ENCODE measurements at places on chromosomes 1 and 21.
A peak's percentile ranks its signal among the peaks of the same experiment; 100 is the strongest.

GRCh38 chr21:14838400-14838799 is 226.4 kb downstream of the NRIP1 start:
- DNase-seq, result no peak

GRCh38 chr1:94113589-94114226 is 7.2 kb downstream of the ABCA4 start:
- no peak for DNase-seq

GRCh38 chr1:188022661-188023060 is 1193.9 kb downstream of the PLA2G4A start:
- DNase-seq, result peak; percentile 21

DNA sequence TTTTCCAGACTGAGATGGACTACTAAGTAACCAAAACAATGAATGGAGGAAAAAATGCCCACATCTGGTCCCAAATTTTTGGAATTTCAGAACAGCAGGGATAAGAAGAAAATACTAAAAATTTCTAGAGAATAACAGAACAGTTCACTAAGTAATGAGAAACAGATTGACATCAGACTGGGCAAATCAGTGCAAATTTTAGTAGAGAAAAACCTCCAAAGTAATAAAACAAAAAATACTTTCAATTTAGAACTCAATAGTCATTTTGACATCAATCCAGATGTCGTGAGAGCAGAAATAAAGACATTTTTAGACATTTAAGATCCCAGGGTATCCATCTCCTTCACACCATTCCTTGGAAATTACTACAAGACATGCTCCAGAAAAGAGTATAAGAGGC is 39.3 kb downstream of the CRP start:
- DNase-seq, result peak; percentile 31

- no peak for DNase-seq
Measured at GRCh38 chr21:41542727-41543126, 34.8 kb upstream of the TMPRSS2 start.

DNA sequence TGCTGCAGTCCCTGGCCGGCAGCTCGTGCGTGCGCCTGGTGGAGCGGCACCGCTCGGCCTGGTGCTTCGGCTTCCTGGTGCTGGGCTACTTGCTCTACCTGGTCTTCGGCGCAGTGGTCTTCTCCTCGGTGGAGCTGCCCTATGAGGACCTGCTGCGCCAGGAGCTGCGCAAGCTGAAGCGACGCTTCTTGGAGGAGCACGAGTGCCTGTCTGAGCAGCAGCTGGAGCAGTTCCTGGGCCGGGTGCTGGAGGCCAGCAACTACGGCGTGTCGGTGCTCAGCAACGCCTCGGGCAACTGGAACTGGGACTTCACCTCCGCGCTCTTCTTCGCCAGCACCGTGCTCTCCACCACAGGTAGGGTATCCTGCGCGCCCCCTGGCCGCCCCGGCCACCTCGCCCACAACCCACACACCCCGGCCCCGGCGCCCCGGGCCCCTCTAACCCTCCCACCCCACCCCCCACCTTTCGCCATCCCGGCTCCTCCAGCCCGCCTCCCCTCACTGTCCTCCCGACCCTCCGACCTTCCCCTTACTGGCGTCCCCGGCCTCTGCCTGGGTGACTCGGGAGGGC is 352 bp downstream of the KCNK1 start:
- DNase-seq, result peak; percentile 46

- no peak for DNase-seq
Measured at GRCh38 chr1:9078752-9079500, 9.5 kb upstream of the SLC2A5 start.

GRCh38 chr1:27428316-27429028 is 36.0 kb downstream of the GPR3 start:
- no peak for DNase-seq

- peak; percentile 56 for DNase-seq
Measured at GRCh38 chr21:27476696-27477095, 509.8 kb upstream of the ADAMTS5 start.

DNA sequence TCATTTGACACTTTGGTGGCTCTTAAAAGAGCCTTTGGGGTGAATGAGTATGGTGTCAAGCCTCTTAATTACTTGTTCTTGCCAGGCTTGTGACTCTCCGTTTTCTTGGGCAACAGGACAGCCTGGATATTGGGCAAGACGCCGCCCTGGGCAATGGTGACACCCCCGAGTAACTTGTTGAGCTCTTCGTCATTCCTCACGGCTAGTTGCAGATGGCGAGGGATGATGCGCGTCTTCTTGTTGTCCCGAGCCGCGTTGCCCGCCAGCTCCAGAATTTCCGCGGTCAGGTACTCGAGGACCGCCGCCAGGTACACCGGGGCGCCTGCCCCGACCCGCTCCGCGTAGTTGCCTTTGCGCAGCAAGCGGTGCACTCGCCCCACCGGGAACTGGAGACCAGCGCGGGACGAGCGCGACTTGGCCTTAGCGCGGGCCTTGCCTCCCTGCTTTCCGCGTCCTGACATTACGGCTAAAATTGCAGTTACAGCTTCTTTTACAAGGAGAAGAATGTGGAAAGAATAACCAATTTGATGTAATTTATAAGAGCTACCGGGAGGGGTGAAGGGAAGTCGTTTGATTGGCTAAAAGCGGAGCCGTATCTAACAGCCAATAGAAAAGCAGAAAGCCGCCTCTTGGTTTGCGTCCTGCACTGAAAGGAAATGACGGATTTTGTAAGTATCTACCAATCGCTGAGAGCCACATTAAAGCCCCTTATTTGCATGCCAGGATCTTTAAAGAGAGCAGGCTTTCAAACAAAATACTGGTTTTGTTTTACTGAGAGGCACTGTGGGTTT is 11.7 kb upstream of the BOLA1 start:
- DNase-seq, result peak; percentile 99

DNA sequence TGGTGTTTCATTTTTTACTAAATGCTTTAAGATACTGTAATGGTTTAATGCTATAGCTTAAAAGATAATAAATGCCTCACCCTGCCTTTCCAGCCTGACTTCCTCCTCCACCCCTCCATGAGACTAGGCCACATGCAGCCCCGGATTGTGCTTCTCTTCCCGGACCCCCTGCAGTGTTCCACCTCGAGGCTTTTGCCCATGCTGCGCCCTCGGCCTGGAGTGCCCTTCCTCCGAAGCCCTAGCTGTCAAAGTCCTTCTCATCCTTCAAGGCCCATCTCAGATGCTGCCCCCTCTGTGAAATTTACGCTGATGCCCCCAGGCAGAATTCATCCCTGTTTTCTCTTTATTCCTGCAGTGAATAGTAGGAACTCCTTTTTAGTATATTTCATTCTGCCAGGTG is 98.5 kb downstream of the ATP5PO start:
- DNase-seq, result no peak

- no peak for DNase-seq
Measured at GRCh38 chr1:2296614-2297013, 68.5 kb downstream of the SKI start.

GRCh38 chr1:39528082-39528481 is 36.6 kb downstream of the BMP8A start:
- no peak for DNase-seq

DNA sequence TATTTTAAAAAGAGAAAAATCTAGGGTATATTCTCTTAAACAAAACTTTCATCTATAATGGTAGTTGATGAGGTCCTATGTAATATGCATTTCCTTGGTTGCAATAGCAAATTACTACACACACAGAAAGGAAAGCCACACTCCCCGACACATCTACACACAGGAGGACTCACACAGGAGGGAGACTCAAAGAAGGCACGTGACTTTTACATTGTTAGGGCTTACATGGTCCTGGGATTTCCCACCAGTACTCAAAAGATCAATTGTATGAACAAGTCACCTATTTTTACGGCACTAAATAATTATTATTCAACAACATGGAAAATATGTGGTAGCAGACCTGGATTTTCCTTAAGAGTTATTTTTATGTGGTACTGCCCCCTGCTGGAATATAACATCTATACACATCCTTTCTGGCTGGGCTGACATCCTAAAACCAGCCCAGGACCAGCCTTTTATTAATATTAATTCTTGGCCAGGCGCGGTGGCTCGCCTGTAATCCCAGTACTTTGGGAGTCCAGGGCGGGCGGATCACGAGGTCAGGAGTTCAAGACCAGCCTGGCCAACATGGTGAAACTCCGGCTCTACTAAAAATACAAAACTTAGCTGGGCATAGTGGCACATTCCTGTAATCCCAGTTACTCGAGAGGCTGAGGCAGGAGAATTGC is 33.9 kb upstream of the LGALS8 start:
- peak; percentile 37 for DNase-seq

GRCh38 chr1:44723496-44724295 is 7.3 kb downstream of the RNU5D-1 start:
- no peak for DNase-seq

DNA sequence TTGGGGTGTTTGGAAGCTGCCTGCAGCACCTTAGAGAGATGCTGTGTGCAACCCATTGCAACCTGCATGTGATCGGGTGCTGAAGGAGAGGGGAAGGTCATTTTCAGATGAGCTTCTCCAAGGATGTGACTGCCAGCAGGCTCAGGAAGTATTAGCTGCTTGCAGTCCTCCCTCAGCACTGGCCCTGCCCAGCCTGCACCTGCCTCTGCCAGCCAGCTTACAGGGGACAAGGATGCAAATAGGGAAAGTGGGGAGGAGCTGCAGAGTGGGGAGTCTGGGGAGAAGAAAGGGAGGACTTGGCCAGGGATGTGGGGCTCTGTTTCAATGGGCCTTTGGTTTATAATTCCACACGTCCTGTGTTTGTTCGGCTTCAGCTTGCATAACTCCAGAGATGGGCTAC is 254.5 kb downstream of the RRAGC start:
- no peak for DNase-seq

- DNase-seq, result no peak
Measured at GRCh38 chr21:26708223-26708800, 135.2 kb upstream of the CYYR1 start.

DNA sequence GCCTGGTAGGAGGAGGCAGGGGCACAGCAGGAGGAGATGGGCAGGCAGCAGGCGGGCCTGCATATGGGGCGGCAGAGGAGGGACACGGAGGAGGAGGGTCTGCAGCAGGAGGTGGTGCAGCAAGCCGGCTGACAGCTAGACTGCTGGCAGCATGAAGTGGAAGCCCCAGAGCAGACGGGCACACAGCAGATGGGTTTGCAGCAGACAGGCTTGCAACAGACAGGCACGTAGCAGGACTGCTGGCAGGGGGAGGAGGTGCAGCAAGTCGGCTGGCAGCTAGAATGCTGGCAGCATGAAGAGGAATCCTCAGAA is 615 bp downstream of the KRTAP10-5 start:
- no peak for DNase-seq
